ENCODE measurements at places on chromosomes 1 and 21.

- peak; percentile 35 for DNase-seq
These were observed 430 bp downstream of the WASF2 start for GRCh38 chr1:27489501-27489972.

DNA sequence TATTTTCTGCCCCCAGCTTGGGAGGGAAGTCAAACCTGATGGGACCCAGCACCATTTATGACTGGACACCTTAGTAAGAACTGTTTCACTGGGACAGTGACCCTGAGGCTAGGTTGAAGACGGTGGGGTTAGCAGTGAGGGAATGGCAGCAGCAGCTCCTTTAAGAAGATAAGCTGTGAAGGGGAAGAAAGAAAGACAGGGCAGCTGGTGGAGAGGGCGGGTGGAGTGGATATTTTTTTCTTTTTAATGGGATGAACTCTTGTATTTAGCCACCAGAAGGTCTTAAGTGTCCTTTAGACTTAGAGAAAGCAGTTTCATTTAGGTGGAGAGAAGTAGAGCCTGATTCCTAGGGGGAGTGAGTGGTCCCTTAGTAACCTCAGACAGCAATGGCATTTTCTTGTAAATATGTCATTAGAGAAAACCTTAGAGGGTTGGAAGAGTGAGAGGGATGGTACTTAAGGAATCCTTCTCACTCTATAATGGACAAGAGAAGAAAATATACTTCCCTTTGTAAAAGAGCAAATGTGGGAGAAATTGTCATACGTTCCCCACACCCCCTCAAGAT is 187.5 kb downstream of the HHAT start:
- no peak for DNase-seq

GRCh38 chr1:35049116-35049515 is 17.4 kb upstream of the ZMYM6 start:
- DNase-seq, result no peak

DNA sequence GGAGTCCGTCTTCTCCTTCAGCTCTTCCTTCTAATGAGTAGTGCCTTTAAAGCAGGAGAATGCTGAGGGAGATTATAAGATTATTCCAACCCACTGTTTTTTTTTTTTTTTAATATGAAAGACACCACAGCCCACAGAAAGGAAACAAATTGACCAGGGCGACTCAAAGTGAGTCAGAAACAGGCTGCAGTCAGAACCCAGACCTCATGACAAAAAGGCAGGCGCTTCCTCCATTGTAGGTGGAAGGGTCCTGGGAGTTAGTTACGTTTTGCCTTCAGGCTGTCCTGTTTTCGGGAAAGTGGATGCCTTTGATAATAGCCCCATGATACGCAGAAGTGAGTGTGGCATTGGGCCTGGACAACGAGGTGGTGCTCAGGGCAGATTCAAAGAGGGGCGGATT is 21.0 kb downstream of the PLXNA2 start:
- no peak for DNase-seq

DNA sequence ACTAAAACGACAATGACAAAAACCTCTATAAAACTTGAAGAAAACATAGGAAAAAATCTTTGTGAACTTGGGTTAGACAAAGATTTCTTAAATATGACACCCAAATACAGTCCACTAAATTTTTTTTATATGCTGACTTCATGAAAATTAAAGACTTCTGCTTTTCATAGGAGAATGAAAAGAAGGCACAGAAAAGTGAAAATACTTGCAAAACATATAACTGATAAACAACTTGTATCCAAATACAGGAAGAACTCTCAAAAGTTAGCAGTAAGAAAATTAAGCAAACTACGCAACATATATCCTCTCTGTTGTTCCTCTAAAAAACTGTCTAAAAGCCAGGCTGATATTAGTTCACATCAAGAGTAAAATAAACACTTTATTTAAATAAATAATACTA is 53.6 kb downstream of the KIFAP3 start:
- no peak for DNase-seq
